ENCODE measurements at places on chromosomes 11 and 22. TPM values are rescaled to one million over a fixed set of nuclear protein-coding genes. Genes with fewer than 3 reads are reported as not detected.

DNA sequence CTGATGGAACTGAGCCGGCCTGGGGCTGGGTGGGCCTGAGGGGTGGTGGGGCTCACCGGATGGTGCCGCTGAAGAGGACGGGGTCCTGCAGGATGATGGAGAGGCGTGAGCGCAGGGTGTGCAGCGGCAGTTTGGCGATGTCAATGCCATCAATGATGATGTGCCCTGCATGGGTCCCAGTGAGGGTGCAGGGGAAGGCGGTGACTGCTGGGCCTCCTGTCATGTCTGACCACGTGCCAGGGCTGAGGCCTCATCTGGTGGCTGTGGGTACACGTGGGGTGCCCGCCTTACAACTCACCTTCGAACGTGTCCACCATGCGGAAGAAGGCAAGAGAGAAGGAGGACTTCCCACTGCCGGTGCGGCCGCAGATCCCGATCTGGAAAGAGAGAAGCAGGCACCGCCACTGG is 7.1 kb upstream of the KCNJ11 start:
- DNase-seq = no peak

DNA sequence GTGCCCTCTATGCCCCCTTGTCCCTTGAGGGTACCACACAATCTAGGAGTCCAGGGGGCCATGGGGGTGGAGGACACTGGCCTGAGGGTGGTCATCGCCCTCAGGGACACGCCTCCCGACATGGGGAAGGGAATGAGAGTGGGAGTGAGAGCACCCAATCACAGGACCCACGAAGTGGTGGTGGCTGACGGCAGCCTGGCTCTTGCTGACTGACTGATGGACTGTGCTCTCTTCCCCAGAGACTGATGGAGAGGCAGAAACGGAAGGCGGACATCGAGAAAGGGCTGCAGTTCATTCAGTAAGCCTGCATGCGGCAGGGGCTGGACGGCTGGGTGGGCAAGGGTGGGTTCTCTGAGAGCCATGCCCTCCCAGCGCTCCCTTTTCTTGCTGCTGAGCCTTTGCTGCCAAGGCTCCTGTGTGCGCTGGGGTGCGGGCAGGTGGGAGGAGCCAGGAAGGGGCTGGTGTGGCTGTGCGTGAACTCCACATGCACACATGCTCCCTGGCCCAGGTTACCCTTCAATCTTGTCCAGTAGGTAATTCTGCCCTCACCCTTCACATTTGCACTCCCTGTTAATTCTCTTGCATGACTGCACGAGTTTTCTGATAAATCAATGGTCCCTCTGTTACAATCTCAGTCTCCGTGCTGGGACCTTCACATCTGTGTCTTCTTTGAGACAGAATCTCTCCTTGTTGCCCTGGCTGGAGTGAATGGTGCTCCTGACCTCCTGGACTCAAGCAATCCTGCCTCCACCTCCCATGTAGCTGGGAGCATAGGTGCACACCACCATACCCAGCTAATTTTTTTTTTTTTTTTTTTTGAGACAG is 19.3 kb downstream of the ZC3H7B start:
- DNase-seq = no peak

GRCh38 chr11:12687740-12688139 is 13.5 kb downstream of the TEAD1 start:
- no peak for DNase-seq

DNA sequence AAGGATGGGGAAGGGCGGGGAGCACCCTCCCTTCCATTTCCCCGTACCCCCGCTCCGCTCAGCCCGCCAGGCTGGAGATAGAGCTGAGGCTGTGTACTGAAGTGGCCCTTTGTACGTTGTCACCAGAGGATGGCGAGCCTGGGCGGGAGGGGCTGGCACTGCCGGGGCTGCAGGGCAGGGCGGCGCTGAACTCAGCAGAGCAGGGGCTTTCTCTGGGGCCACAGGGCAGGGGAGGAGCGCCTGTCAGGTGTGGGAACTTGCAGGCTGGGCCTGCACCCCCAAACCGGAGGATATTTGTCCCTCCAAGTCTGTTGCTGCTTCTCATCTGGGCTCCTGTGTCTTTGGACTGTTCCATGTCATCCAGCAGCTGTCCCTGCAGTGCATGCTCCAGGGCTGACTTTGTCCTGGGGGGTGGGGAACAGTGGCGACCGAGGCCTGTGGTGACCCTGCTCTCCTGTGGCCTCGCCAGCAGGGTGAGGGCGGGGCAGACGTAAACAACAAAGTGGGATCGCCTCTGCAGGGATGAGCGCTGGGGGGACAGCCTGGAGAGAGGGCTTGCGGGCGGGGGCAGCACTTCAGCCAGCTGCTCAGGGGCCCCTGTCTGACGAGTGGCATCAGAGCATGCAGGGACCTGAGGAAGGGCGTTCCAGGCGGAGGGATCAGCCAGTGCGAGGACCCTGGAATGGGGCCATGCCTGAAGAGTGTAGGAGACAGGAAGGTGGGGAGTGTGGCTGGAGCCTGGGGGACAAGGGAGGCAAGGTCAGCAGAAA is 13.1 kb downstream of the MGAT3 start:
- DNase-seq = no peak

DNA sequence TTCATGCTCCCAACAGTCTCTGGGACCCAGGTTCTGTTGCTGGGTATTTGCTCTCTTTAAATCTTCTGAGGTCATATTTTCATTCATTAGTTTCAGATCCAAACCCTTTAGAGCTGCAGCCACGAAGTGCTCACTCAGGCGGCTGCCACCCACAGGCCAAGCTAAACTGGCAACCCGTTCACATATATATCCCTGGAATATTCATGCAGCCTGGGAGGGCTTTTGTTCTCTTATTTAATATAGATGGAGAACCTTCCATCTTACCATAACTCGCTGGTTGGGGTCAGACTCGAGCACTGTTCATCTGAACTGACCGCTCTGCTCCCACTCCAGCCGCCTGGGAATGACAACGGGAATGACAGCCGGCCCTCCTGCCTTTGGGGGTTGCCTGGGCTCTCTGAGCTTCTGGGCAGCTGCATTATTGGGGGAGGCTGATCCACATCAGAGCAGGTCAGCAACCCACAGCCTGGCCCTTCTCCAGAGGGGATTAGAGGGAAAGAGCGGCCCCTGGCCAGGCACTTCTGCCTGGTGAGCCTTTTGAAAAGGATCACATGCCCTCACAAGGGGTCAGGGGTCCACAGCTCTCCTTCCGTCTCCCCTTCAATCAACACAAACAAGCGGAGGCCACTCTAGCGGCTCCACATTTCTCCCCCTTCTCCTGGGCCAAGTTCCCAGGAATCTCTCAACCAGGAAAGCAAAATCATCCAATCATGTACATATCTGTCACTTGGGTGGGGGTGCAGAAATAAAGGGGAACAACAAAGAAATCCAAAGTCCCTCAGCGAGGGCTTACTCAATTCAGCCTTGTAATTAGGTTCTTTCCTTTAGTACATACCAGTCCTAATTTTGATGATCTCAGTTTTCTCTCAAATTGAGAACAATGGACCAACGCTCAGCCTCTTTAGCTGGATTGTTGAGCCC is 11.8 kb downstream of the TMEM184B start:
- DNase-seq = no peak

DNA sequence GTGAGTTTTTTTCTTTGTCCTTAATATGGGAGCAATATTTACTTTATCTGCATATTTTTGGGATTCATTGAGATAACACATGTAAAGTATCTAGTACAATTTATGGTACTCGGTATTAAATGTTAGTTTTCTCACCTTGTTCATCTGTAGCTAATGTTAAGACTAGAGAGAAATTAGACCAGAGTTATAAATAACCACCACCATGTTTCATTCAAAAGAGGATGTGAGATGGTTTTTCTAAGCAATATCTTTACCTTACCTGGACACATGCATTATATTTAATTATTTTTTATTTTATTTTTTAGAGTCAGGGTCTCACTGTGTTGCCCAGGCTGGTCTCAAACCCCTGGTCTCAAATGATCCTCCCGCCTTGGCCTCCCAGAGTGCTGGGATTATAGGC is 18.4 kb downstream of the ARHGAP42 start:
- no peak for DNase-seq

GRCh38 chr11:34394771-34395300 is 37.0 kb upstream of the ABTB2 start:
- no peak for DNase-seq

GRCh38 chr11:81005595-81005994 is 1564.8 kb upstream of the TENM4 start:
- no peak for DNase-seq

DNA sequence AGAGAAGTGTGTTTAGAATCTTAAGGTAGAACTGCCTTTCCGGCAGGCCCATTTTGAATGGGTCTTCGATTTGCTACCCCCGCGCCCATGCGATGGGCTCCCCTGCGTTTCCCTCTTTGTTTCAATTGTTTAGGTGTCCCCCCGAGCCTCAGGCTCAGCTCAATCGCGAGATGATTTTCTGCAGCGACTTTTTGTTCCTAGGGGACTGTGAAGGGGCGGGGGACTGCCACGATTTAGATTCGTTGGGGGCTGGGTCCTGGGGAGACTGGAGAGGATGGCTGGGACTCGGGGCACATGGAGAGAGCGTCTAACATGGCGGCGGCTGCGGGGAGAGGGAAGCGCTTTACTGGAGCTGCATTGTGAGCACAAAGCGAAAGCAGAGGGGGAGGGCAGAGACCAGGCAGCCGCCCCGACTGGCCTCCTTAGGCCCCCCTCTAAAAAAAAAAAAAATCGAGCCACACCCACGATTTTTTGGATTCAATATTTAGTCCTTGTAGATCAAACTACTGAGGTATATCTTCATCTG is 1.7 kb downstream of the CAPRIN1 start:
- DNase-seq = peak; percentile 73

- no peak for DNase-seq
Observed at GRCh38 chr11:94648789-94649188, 81.6 kb downstream of the PIWIL4 start.

GRCh38 chr11:126103150-126103549 is 40.5 kb upstream of the CDON start:
- no peak for DNase-seq

- DNase-seq = peak; percentile 56
Observed at GRCh38 chr11:61080986-61081590, 21.2 kb upstream of the CD5 start.

DNA sequence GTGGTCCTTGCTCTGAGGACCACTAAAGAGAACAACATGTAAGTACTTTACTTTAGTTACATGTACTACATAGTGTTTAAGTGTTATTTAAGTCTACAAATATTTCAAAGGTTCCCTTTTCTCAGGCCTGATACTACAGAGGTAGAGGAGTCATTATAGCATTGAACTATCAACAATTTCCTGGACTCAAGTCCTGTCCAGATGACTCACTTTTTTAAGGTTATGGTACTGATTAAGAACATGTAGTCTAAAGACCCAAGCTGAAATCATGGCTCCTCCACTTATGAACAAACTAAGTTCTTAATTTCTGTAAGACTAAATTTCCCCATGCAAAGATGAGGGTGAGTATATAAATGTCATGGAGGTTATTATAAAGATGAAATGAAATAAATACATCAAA is 74.7 kb downstream of the NARS2 start:
- no peak for DNase-seq

DNA sequence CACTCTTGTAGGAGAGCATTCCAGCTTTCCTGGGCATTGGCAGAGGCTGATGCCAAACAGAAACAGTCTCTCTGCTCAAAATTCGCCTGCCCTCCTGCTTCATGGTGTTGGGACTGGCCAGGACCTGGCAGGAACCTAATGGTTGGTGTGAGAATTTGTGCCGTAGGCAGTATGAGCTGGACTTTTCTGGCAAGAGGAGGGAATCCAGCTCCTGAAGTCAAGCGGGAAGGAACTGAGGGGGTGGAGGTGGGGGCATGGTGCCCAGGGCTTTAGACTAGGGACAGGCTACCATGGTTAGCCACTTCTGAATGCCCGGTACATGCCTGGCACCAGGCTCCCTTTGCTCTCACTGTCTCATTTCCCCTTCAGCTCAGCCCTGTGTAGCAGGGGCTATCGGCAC is 6.9 kb upstream of the TOMM22 start:
- no peak for DNase-seq

DNA sequence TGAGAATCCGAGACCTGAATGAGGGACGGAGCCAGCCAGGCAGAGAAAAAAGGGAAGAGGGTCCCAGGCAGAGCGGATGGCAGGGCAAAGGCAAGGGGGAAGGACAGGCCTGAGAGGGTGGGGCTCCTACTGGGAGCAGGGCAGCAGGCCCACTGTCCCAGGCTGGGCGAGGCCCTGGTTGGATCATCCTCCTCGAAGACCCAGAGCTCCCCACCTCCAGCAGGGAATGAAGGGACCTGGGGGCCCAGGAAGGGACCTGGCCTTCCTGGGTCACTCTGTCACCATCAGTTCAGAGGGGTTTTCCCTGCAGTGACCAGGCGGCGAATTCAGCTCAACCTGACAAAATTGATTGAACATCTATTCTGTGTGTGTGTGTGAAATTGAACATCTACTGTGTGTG is 4.0 kb downstream of the CD5 start:
- no peak for DNase-seq

DNA sequence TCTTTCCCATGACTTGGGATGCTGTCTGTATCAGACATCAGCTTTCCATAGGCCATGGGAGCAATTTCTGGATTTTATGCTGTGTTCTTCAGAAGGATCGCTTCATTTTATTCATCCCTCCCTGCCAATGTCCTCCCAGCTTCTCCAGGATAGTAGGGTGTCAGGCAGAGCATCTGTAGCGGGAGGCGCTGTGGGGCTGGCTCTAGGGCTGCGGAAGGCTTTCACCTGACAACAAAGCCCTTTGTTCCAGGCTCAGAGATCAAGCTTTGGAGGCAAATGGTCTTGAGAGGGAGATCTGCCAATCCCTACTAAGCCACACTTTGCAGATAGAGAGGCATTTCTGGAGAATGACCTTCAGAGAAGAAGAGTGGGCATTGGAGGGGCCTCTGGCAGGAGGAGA is 29.5 kb upstream of the FTH1 start:
- no peak for DNase-seq

GRCh38 chr11:9747828-9748227 is 84.0 kb downstream of the SWAP70 start:
- DNase-seq = no peak

MN1 gene
- total RNA-seq = 0.14 TPM

EIF3F gene
- 329 TPM for total RNA-seq

DMC1 gene
- total RNA-seq = 10.8 TPM

SYTL2 gene
- 4.6 TPM for total RNA-seq

LARGE2 gene
- 0.62 TPM for total RNA-seq

SLN gene
- not detected for total RNA-seq

OR6Q1 gene
- total RNA-seq = not detected

GAL3ST3 gene
- total RNA-seq = 1.1 TPM

MPPED2 gene
- total RNA-seq = not detected

KCNQ1 gene
- 19.3 TPM for total RNA-seq

PYGM gene
- total RNA-seq = 0.87 TPM

TBX10 gene
- total RNA-seq = not detected

LMNTD2 gene
- total RNA-seq = 5.8 TPM

TREH gene
- total RNA-seq = not detected

DEUP1 gene
- not detected for total RNA-seq

RFPL2 gene
- 0.29 TPM for total RNA-seq
